Activated B cell treated with CpG ODN at 0.5 μM for 24 hours (primary cell): ENCODE measurements at places on chromosomes 13 and 19. TPM values are rescaled to one million over a fixed set of nuclear protein-coding genes. Genes with fewer than 3 reads are reported as not detected.
A peak's percentile ranks its signal among the peaks of the same experiment; 100 is the strongest.

The MIDN gene
- total RNA-seq: 64.5 and 68.4 TPM in 2 replicates

GRCh38 chr19:51020988-51021651 lies 1.6 kb upstream of the KLK10 start:
- H3K27me3 ChIP-seq: peaks cover 39% of the 10 kb centered on the region
- no peak overlapping the region for H3K4me3 ChIP-seq
- no peaks in the 10 kb centered on the region for H3K36me3 ChIP-seq
- H3K4me1 ChIP-seq: peaks cover 7% of the 10 kb centered on the region
- DNase-seq: no peak

The LRRC8E gene
- not detected in 2 replicates for total RNA-seq

The ZNF471 gene
- 1.8 and 2.1 TPM in 2 replicates for total RNA-seq

GRCh38 chr13:20404488-20405222 lies 121.0 kb downstream of the CRYL1 start:
- H3K4me1 ChIP-seq: no peaks in the 10 kb centered on the region
- H3K4me3 ChIP-seq: no peak overlapping the region
- no peak overlapping the region for H3K27ac ChIP-seq
- H3K27me3 ChIP-seq: no peaks in the 10 kb centered on the region
- no peak for DNase-seq

- peaks cover 8% of the 10 kb centered on the region for H3K4me1 ChIP-seq
- no peak within 1 kb of the TSS for H3K27ac ChIP-seq
- DNase-seq: peak; percentile 48
- peaks cover 35% of the 10 kb centered on the region for H3K27me3 ChIP-seq
These were observed at the start of gene FLT3 for GRCh38 chr13:28100150-28101121. Gene FLT3 (minus strand): TSS chr13:28100576. CDS start chr13:28100510, 66 bp downstream.

DNA sequence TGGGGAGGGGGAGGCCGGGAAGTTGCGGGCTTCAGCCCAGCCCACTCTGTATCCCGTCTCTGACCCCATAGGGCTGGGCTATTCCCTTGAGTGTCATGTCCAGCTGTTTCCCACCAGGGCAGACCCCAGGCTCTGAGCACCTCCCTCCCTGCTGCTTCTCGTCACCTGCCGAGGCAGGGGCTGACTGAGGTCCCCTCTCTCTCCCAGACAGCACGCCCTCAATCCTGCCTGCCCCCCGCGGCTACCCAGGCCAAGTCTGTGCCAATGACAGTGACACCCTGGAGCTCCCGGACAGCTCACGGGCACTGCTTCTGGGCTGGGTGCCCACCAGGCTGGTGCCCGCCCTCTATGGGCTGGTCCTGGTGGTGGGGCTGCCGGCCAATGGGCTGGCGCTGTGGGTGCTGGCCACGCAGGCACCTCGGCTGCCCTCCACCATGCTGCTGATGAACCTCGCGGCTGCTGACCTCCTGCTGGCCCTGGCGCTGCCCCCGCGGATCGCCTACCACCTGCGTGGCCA lies 625 bp downstream of the F2RL3 start:
- no peak for DNase-seq
- H3K27me3 ChIP-seq: peaks cover 2% of the 10 kb centered on the region
- peak overlapping the region; percentile 19 for H3K4me3 ChIP-seq
- no peak overlapping the region for H3K27ac ChIP-seq

- H3K4me3 ChIP-seq: no peak overlapping the region
- H3K4me1 ChIP-seq: no peaks in the 10 kb centered on the region
- peaks cover 16% of the 10 kb centered on the region for H3K27me3 ChIP-seq
- H3K36me3 ChIP-seq: no peaks in the 10 kb centered on the region
These were observed 51.1 kb upstream of the ZNRF4 start for GRCh38 chr19:5403968-5404640.

GRCh38 chr19:39224910-39225309 lies 19.9 kb downstream of the IFNL3 start:
- H3K4me1 ChIP-seq: no peaks in the 10 kb centered on the region
- H3K27ac ChIP-seq: no peak overlapping the region
- no peak overlapping the region for H3K4me3 ChIP-seq
- H3K27me3 ChIP-seq: peaks cover 33% of the 10 kb centered on the region
- no peak for DNase-seq
- H3K36me3 ChIP-seq: no peaks in the 10 kb centered on the region

The KLHL1 gene
- total RNA-seq: not detected in 2 replicates

The ZNF575 gene
- total RNA-seq: 1.9 and 3.4 TPM in 2 replicates

GRCh38 chr19:9847087-9847671 lies 12.1 kb downstream of the PIN1 start:
- DNase-seq: no peak
- H3K36me3 ChIP-seq: peaks cover 63% of the 10 kb centered on the region
- no peak overlapping the region for H3K27ac ChIP-seq
- H3K4me3 ChIP-seq: no peak overlapping the region
- no peaks in the 10 kb centered on the region for H3K27me3 ChIP-seq
- no peaks in the 10 kb centered on the region for H3K4me1 ChIP-seq

DNA sequence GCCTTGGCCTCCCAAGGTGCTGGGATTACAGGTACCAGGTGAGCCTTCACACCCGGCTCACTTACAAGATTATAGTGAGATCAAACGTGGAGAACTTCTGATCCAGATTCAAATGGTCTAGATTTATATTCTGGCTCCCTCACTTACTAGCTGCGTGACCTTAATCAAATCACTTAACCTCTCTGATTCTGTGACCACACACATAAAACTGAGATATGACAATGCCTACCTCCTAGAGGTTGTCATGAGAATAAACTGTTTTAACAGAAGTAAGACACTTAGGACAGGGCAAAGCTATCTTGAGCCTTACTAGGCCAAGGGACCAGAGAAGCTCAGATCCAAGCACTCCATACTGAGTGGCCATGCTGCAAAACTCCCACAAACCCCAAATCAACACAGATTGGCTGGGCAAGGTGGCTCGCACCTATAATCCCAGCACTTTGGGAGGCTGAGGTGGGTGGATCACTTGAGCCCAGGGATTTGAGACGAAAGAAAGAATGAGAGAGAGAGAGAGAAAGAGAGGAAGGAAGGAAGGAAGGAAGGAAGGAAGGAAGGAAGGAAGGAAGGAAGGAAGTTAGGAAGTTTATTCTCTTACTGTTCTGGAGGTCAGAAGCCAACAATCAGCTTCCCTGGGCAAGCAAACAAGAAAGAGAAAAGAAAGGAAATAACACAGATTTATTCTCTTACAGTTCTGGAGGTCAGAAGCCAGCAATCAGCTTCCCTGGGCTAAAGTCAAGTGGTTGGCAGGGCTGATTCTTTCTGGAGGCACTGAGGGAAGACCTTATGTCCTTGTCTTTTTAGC lies 46.1 kb upstream of the MAP3K10 start:
- H3K27me3 ChIP-seq: no peaks in the 10 kb centered on the region
- DNase-seq: no peak
- H3K27ac ChIP-seq: no peak overlapping the region
- H3K4me3 ChIP-seq: no peak overlapping the region
- no peaks in the 10 kb centered on the region for H3K36me3 ChIP-seq
- H3K4me1 ChIP-seq: peaks cover 57% of the 10 kb centered on the region

The JAK3 gene
- 213 and 256 TPM in 2 replicates for total RNA-seq

GRCh38 chr19:54231077-54231931 lies 8.5 kb upstream of the LILRB3 start:
- H3K4me1 ChIP-seq: peaks cover 6% of the 10 kb centered on the region
- DNase-seq: peak; percentile 73
- no peak overlapping the region for H3K4me3 ChIP-seq
- no peaks in the 10 kb centered on the region for H3K36me3 ChIP-seq

The FBXL12 gene
- total RNA-seq: 34.6 and 41.9 TPM in 2 replicates

The ERICH4 gene
- not detected in 2 replicates for total RNA-seq

The FFAR1 gene
- total RNA-seq: 5.1 and 6.0 TPM in 2 replicates

GRCh38 chr13:35953537-35954206 lies 177.5 kb downstream of the DCLK1 start:
- H3K27ac ChIP-seq: no peak overlapping the region
- no peaks in the 10 kb centered on the region for H3K36me3 ChIP-seq
- DNase-seq: no peak
- H3K4me3 ChIP-seq: no peak overlapping the region
- no peaks in the 10 kb centered on the region for H3K4me1 ChIP-seq

DNA sequence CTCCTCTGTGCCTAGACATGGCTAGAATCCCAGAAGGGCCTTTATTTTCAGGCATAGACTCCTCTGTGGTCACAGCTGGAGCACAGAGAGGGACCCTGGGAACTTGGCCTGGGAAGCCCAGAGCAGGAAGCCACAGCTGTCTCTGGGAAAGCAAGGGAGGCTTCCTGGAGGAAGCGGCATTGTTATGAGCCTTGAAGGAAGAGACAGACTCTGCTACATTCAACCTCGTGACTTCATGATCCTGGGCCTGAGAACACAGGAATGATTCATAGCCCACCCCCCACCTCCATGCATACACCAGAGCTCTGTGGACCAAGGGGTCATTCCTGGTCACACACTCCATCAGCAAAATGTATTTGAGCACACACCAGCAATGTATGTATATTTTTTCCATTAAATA lies 8.6 kb downstream of the RDH8 start:
- H3K27me3 ChIP-seq: peaks cover 18% of the 10 kb centered on the region
- no peaks in the 10 kb centered on the region for H3K4me1 ChIP-seq
- no peaks in the 10 kb centered on the region for H3K36me3 ChIP-seq
- DNase-seq: no peak
- no peak overlapping the region for H3K4me3 ChIP-seq

DNA sequence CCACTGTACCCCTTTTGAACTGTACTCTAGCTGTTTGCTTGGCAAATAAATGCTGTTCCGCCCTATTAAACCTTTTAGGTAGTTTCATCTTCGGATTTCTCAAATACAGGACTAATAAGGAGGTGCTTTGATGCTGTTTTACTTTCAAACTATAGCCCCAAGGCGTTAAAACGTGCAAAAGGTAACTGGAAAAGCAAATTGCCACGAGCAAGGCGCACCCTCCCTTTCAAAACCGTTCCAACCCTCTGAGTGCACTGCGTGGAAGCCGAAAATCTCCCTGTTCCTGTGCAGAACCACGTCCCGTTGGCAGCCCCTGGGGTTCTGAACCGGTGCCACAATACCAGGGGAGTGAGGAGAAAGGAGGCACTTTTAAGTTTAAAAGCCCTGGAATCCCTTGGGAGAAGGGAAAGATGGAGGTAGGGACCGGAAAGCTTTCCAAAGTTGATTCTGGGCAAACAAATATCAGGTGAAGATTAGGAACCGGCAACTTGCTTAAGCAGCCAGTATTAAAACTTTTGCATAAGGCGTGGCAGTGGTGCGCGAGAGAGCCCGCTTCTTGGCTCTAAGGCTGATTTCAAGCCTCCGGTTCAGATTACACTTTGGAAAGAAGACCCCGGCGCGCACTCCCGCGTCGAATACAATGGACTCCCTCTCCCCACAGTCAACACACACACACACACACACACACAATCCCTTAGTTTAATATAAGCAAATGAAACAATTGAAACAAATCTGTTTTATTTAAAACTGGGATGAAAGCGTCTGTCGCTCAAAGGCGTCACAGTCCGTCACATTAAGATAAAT lies 9.5 kb downstream of the POU4F1 start:
- H3K27me3 ChIP-seq: peaks cover 62% of the 10 kb centered on the region
- no peak for DNase-seq
- H3K4me3 ChIP-seq: no peak overlapping the region
- no peaks in the 10 kb centered on the region for H3K36me3 ChIP-seq
- H3K4me1 ChIP-seq: peaks cover 6% of the 10 kb centered on the region

GRCh38 chr13:46387064-46387851 lies at the start of gene RUBCNL:
Gene RUBCNL (minus strand): TSS chr13:46387252. CDS start chr13:46372475, 14,777 bp downstream.
- peak within 1 kb of the TSS; percentile 95 for H3K4me3 ChIP-seq
- peaks cover 39% of the 10 kb centered on the region for H3K36me3 ChIP-seq
- H3K27ac ChIP-seq: peak within 1 kb of the TSS; percentile 93

DNA sequence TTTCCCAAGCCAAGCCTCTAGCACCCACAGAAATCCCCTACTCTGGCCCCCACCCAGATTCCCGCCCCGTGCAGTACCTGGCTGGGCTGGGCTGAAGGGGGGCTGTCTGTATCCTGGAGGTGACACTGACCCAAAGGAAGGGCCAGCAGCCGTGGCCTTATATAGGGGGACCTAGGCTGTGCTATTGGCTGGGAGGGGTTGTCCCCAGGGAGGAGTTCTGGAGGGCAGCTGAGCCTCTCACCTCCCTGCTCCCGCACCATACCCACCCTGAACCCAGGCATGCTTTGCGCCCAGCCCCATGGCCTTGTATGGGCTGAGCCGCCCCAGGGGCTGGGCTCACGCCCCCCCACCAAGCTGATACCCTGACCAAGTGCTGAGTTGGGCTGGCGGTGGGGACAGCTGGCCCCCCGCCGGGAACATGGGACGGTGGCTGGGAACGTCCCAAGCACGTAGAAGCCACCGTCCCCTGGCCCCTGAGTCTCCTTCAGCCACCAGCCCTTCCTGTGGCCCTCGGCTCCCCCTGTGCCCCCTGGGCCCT lies at the start of gene CKM:
TSS of gene CKM (minus strand) at position 132 of the 538 bp plus-strand sequence. CDS start 3,162 bp downstream, outside the sequence.
- peaks cover 2% of the 10 kb centered on the region for H3K4me1 ChIP-seq
- H3K4me3 ChIP-seq: no peak within 1 kb of the TSS
- no peak within 1 kb of the TSS for H3K27ac ChIP-seq
- H3K36me3 ChIP-seq: no peaks in the 10 kb centered on the region

The UBL5 gene
- total RNA-seq: 270 and 285 TPM in 2 replicates

- peaks cover 22% of the 10 kb centered on the region for H3K4me1 ChIP-seq
- DNase-seq: no peak
- H3K4me3 ChIP-seq: no peak overlapping the region
- H3K36me3 ChIP-seq: peaks cover 8% of the 10 kb centered on the region
- no peak overlapping the region for H3K27ac ChIP-seq
These were observed 3.5 kb upstream of the OBI1 start for GRCh38 chr13:78662467-78662866.

The TMEM238 gene
- total RNA-seq: 3.8 and 4.9 TPM in 2 replicates

The RPS5 gene
- total RNA-seq: 1,982 and 2,193 TPM in 2 replicates

- no peaks in the 10 kb centered on the region for H3K4me1 ChIP-seq
- no peaks in the 10 kb centered on the region for H3K27me3 ChIP-seq
- H3K36me3 ChIP-seq: no peaks in the 10 kb centered on the region
These were observed 363.9 kb downstream of the MYO16 start for GRCh38 chr13:108993346-108993745.

- no peak overlapping the region for H3K27ac ChIP-seq
- DNase-seq: no peak
- peaks cover 33% of the 10 kb centered on the region for H3K4me1 ChIP-seq
- H3K36me3 ChIP-seq: peaks cover 4% of the 10 kb centered on the region
- peaks cover 4% of the 10 kb centered on the region for H3K27me3 ChIP-seq
- no peak overlapping the region for H3K4me3 ChIP-seq
These were observed 735 bp downstream of the BRSK1 start for GRCh38 chr19:55284405-55285058.

- H3K4me1 ChIP-seq: peaks cover 86% of the 10 kb centered on the region
- DNase-seq: no peak
- H3K36me3 ChIP-seq: peaks cover 70% of the 10 kb centered on the region
- H3K4me3 ChIP-seq: no peak overlapping the region
- H3K27ac ChIP-seq: no peak overlapping the region
These were observed 3.6 kb downstream of the TPT1 start for GRCh38 chr13:45337395-45337794.

GRCh38 chr19:44658069-44658733 lies 13.1 kb upstream of the CEACAM19 start:
- H3K4me3 ChIP-seq: no peak overlapping the region
- H3K4me1 ChIP-seq: peaks cover 21% of the 10 kb centered on the region
- H3K27ac ChIP-seq: no peak overlapping the region
- no peaks in the 10 kb centered on the region for H3K36me3 ChIP-seq
- no peak for DNase-seq
